GM06990 (cell line): ENCODE measurements at places on chromosomes 2 and 18.

GRCh38 chr2:75564713-75565359, 4.1 kb upstream of the EVA1A start:
- no peak for DNase-seq

GRCh38 chr2:41597680-41598079, 450.1 kb upstream of the PKDCC start:
- no peak for DNase-seq

DNA sequence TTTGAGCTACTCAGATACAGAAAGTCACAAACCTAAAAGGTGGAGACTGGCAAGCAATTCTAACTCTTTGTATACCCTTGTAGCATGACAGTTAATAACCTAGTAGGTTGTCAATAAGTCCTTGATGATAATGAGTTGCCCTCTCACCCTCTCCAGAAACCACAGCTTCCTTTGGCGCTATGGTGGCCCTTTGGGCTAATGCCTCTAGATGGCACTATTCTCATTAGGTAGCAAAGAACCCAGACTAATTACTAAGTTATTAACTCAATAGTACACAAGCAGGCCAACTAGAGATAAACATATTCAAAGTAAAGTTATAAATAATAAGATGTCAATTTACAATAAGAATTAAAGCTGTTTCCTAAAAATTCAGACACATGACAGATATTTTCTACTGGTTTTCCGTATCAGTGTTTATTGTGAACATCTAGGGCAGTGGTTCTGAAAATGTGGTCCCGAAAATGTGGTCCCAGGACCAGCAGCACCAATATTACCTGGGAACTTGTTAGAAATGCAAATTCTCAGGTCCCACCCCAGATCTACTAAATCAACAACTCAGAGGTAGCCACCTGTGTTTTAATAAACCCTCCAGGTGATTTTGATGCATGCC, 41.1 kb downstream of the LDAH start:
- no peak for DNase-seq

- DNase-seq: no peak
Observed at GRCh38 chr18:66377291-66377690, 226.6 kb downstream of the CDH19 start.

- no peak for DNase-seq
Observed at GRCh38 chr2:42930025-42930581, 137.7 kb upstream of the HAAO start.

- no peak for DNase-seq
Observed at GRCh38 chr2:240531038-240531437, 26.8 kb downstream of the ANKMY1 start.

- DNase-seq: no peak
Observed at GRCh38 chr2:48323146-48323545, 206.8 kb upstream of the STON1 start.

DNA sequence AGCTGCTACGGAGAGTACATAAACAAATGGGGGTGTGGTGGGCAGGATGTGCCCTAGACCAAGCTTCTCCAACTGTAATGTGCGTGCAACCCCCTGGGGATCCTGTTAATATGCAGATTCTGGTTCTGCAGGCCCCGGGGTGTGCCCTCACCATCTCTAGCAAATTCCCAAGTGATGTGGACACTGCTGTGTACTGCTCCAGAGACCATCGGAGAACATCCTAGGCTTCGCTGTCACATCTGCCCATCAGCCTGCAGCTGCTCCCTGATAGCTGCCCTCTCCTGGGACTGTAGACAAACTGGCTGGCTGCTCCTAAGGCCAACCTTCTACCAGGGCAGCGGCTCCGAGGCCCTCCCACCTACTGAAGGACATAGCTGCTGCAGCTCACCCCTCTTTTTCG, 3.2 kb downstream of the HS1BP3 start:
- DNase-seq: no peak

DNA sequence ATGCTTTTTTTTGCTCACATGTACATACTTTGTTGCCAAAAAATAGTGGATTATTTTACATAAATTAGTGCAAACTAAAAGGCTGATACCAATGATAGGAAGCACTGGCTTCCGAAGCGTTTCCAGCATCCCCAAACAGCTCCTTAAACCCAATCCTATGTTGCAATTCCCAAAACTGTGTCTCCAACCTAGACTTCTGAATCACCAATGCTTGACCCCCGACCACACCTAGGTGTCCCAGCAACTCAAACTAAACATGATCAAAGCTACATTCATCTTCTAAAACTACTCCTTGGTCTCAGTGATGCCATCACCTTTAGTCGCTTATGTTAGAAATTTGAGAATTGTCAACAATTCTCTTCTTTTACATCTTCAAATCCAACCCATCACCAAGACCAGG, 13.4 kb downstream of the ATP8B1 start:
- DNase-seq: no peak

- DNase-seq: peak; percentile 45
Observed at GRCh38 chr2:190887089-190887488, 6.5 kb downstream of the GLS start.

GRCh38 chr2:25851740-25852503, 26.4 kb downstream of the ASXL2 start:
- DNase-seq: peak; percentile 35

- no peak for DNase-seq
Observed at GRCh38 chr2:188089901-188090300, 201.8 kb upstream of the GULP1 start.

GRCh38 chr2:224163566-224164307, 124.7 kb upstream of the SERPINE2 start:
- DNase-seq: no peak

DNA sequence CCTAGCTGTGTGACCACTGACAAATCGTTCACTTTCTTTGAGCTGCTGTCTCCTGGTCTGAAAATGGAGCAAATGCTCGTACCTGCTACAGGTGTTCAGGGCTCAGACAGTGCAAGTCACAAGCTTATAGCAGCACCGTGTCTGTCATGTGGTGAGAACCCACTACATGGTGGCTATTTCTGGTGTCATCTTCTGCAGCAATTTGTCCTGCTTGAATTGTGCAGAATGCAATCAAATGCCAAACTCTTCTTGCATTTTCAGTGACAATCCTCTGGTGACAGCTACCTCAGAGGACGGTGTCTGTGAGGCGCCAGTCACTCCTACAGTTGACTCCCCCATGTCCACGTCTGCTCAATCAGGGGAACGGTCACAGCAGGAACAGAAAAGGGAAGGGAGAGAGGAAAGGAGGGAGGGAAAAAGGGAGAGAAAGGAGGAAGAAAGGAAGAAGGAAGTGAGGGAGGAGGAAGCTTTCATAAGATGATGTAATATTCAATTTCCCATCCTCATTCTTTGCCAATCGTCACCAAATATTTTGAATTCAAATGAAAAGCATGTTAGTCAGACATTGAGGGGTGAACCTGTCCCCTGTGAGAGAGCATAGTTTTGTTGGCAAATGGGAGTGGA, 122.2 kb downstream of the BCL2 start:
- no peak for DNase-seq

GRCh38 chr2:118520246-118520645, 327.2 kb downstream of the EN1 start:
- no peak for DNase-seq

DNA sequence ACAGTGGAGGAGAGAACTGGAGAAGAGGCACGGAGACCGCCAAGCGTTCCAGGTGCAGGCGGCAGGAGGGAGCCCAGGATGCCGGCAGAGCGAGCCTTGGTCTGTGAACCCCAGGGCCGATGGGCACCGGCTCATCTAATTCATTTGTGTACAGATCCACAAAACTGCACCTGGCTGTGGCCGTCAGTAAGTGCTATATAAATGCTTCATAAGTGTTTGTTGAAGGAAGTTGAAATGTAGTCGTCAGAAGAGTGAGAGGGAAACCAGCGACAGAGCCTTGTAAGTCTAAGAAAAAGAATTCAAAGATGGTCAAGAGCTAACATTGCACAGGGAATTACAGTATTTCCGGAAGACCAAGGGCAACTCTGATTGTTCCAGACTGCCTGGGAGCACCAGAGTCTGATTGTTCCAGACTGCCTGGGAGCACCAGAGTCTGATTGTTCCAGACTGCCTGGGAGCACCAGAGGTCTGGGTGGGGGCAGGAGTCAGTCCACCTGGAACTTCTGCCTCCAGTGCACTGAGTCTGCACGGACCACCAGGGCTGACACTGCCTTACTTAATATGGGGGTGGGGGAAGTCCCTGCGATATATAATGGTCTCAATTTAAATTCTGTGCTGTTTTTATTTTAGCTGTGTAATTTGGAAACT, 112.3 kb downstream of the BCL2 start:
- no peak for DNase-seq
